Activated CD8-positive, alpha-beta memory T cell treated with anti-CD3 and anti-CD28 coated beads, Interleukin-2, amount 10 ng/mL, durations not matched to agents 7 days and 5 days (primary cell): ENCODE measurements at places on chromosomes 5 and 9. TPM values are rescaled to one million over a fixed set of nuclear protein-coding genes. Genes with fewer than 3 reads are reported as not detected.
A peak's percentile ranks its signal among the peaks of the same experiment; 100 is the strongest.

The ASTN2 gene
- total RNA-seq = 4.0 TPM

The FOXD4L4 gene
- not detected for total RNA-seq

The PCDHGA8 gene
- total RNA-seq = not detected

The TCOF1 gene
- 96.9 TPM for total RNA-seq

The AK8 gene
- 0.63 TPM for total RNA-seq

The FREM1 gene
- total RNA-seq = not detected

The EIF4EBP3 gene
- total RNA-seq = 9.0 TPM

DNA sequence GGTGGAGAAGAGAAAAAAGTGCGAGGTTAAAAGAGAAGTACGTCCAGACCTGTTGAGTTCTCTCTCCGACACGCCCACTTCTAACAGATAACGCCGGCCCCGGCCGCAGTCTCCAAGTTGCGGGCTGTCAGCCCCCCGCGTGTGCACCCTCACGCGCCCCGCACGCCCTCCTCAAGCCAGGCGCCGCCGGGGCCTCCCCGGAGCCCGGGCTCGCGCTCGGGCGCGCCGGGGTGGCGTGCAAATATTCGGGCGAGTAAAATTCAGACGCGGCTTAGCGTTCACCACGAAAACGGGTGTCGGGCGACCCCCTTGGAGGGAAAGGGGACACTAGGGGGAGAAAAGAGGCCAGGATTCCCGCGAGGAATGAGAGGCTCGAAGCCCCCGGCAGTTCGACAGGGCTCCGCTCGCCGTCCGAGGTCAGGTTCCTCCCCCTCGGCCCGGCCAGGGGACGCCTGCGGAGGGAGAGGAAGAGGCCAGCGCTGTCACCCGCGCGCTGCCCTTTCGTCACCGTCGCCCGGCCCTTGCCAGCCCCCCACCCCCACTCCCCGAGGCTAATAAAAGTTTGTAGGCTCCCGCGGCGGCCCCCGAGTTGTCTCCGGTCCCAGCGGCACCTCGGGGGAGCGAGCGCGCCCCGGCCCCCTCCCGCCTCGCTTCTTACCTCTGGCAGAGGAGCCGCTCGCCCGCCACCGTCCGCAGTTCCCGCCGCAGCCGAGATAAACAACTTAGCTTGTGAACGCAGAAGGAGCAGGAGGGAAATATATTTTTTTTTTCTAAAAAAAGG lies 743 bp downstream of the NR3C1 start:
- H3K4me3 ChIP-seq = peak overlapping the region; percentile 88
- H3K4me1 ChIP-seq = peaks cover 56% of the 10 kb centered on the region
- H3K27ac ChIP-seq = peak overlapping the region; percentile 80
- no peaks in the 10 kb centered on the region for H3K27me3 ChIP-seq

DNA sequence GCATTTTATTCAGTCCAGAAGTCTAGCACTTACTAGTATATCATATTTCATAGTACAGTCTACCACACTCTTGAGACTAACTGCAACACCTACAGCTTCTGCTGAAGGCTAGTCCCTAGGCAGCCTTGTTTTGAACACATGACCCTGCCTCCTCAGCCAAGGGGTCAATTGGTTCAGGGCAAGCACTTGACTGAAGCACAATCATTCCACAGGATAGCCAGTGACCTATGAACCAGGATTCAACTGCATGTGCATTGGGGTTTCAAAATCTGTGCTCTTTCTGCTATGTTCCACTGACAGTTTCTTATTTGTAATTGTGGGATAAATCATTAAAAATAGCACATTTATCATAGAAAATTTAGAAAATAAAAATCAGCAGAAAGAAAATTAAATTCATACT lies 186.8 kb downstream of the TMEM161B start:
- H3K4me1 ChIP-seq = no peaks in the 10 kb centered on the region
- no peak overlapping the region for H3K4me3 ChIP-seq
- no peak for DNase-seq
- H3K27me3 ChIP-seq = no peaks in the 10 kb centered on the region

DNA sequence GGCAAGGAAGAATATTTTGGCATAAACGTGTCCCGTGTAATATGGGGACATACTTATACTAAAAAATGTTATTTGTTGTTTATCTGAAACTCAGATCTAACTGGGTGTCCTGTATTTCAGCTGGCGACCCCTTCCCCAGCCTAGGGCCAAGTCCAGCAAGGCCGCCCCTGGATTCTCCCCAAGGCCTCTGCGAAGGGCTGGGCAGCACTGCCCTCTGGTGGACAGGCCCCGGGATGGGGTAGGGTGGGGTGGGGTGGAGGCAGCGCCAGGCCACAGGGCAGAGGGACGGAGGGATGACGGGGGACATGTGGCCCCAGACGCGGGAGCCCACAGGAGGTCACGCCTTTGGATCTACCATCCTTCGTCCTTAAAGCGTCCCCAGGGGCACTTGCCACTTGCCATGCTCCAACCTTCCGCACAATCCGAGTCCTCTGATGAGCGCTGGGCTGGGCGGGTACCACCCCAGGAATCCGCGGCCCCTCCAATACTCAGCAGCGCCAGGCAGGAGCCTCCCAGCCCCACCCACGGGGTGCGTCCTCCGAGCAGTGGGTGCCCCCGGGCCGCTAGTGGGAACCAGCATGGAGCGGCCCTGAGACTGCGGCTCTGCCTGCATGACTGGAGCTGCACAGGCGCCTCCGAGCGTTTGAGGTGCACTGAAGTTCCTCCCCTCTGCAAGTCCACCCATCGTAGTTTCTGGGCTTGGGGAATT lies 7.1 kb upstream of the AGPAT2 start:
- H3K36me3 ChIP-seq = no peaks in the 10 kb centered on the region
- H3K4me3 ChIP-seq = no peak overlapping the region
- H3K4me1 ChIP-seq = peaks cover 6% of the 10 kb centered on the region

- no peaks in the 10 kb centered on the region for H3K36me3 ChIP-seq
- no peak for DNase-seq
- no peaks in the 10 kb centered on the region for H3K4me1 ChIP-seq
- no peak overlapping the region for H3K27ac ChIP-seq
- H3K4me3 ChIP-seq = no peak overlapping the region
Measured at GRCh38 chr9:97518909-97519307, 17.4 kb downstream of the TMOD1 start.

GRCh38 chr9:137774775-137775386 lies 102.7 kb upstream of the CACNA1B start:
- H3K27ac ChIP-seq = no peak overlapping the region
- H3K4me3 ChIP-seq = no peak overlapping the region
- H3K36me3 ChIP-seq = peaks cover 18% of the 10 kb centered on the region
- H3K4me1 ChIP-seq = no peaks in the 10 kb centered on the region

- H3K4me1 ChIP-seq = peaks cover 56% of the 10 kb centered on the region
- no peak for DNase-seq
- H3K27ac ChIP-seq = no peak overlapping the region
Measured at GRCh38 chr5:80207832-80208231, 48.0 kb downstream of the SERINC5 start.

DNA sequence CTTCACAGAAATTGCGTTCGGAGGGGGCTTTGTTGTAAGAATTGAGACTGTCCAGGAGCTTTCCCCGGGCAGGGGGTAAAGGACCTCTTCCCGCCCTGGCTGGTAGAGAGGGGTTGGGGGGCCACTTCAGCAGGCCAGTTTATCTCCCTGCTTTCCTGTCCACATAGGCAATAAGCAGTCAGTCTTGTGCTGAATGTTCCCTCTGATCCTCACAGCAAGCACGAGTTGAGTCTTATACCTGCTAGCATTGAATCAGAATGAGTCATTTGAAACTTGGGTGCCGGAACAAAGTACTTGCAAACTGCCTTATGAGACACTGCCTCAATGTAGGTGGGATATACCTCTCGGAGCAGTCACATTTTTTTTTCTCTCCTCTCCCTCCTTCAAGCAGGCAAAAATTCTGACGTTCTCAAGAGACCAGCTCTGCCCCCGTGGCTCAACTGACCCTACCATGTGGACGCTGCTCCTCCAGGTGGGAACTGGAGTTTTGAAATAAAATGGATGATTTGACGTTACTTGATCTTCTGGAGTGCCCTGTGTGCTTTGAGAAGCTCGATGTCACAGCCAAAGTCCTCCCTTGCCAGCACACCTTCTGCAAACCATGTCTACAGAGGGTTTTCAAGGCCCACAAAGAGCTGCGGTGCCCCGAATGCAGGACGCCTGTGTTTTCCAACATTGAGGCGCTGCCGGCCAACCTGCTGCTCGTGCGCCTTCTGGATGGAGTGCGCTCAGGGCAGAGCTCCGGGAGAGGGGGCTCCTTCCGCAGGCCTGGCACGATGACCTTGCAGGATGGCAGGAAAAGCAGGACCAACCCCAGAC lies 1.3 kb downstream of the SH3RF2 start:
- peaks cover 73% of the 10 kb centered on the region for H3K27me3 ChIP-seq
- H3K4me3 ChIP-seq = no peak overlapping the region
- DNase-seq = peak; percentile 53
- peaks cover 32% of the 10 kb centered on the region for H3K4me1 ChIP-seq
- H3K36me3 ChIP-seq = no peaks in the 10 kb centered on the region

DNA sequence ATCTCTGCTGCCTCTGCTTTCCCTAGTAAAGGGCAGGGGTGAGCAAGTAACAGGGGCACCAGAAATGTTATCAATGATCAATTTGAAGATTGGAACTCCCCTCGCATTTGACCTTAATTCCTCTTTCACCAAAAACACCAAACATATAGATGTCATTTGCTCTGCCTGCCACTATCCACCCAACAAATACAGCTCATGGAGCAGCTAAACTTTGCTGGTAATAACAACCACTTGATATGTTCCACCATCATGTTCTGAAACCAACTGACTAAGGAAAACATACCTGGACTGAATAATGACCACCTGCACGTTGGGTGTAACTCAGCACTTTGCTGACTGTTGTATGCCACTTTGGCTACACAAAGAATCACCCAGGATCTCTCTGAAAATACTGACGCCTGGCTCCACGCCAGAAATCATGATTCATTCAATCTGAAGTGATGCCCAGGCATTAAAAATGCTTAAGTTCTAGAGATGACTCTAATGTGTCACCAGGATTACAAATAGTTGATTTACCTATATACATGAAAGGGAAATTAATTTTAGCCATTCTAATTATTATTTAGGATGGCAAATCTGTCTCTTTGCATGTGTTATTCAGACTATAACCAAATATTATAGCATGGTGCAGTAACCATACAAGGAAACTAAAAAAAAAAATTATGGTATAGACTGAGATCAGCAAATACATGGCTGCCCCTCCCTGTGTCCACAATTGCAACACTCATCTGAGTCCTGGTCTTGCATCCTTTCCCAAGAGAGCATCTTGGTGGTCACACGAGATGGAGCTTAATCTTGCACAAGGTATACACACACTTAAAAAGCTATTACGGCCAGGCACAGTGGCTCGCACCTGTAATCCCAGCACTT lies 43.1 kb upstream of the TTC39B start:
- H3K4me1 ChIP-seq = peaks cover 9% of the 10 kb centered on the region
- H3K36me3 ChIP-seq = no peaks in the 10 kb centered on the region
- H3K4me3 ChIP-seq = no peak overlapping the region
- no peaks in the 10 kb centered on the region for H3K27me3 ChIP-seq
- H3K27ac ChIP-seq = no peak overlapping the region

DNA sequence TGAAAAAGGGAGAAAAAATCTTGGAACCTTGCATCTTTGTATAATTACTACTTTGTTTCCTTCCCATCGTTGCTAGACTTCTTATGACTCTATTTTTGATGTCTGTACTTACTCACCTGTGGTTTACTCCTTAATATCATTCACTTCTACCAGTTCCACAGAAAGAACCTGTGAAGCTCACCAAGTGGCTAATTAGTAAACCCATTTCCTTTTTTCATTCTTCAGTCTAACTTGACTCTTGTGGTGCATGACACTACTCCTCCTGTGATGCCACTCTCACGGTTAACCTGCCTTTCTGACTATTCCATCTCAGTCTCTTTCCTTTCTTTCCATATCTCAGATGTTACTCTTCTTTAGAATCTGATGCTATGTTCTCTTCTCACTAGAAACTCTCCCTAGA lies 14.6 kb downstream of the RECK start:
- H3K36me3 ChIP-seq = no peaks in the 10 kb centered on the region
- no peak overlapping the region for H3K27ac ChIP-seq
- no peak for DNase-seq
- no peaks in the 10 kb centered on the region for H3K4me1 ChIP-seq
- H3K27me3 ChIP-seq = no peaks in the 10 kb centered on the region

DNA sequence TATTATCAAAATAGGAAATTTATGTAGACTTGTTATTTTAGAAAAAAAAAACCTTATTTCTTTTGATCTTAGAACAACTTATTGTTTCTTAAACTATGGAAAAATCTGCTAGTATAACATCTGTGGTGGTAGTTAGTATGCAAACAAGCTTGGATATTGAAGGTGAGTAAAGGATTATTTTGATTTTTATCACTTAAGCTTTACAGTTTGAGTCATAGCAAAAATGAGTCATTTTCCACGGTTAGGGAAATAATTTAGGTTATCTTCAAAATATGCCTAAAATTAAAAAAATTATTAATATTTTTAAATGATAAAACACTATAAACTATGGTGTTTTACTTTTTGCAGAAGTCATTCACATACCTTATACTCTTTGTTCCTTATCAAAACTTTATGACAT lies 107.2 kb upstream of the DHFR start:
- H3K4me3 ChIP-seq = no peak overlapping the region
- H3K4me1 ChIP-seq = peaks cover 41% of the 10 kb centered on the region
- peak overlapping the region; percentile 25 for H3K27ac ChIP-seq
- H3K27me3 ChIP-seq = no peaks in the 10 kb centered on the region

GRCh38 chr5:105773241-105773640 lies 1897.5 kb downstream of the EFNA5 start:
- no peaks in the 10 kb centered on the region for H3K27me3 ChIP-seq
- no peak overlapping the region for H3K4me3 ChIP-seq
- DNase-seq = no peak
- no peaks in the 10 kb centered on the region for H3K36me3 ChIP-seq

DNA sequence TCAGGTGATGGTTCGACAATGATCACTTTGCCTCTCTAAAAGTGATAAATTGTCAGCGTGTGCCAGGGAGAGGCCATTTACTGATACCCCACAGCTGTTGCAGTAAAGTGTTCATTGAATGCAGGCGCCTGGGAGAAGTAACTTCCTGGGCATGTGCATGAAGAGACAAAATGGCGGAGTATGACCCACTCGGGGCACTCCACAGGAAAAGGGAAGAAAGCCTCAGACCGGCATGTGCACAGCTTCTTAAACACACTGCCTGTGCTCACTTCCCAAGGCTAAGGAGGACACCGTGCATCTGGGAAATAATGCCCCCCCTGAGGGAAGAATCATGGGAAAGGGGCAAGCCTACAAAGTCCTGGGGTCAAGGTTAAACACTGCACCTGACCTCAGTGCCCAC lies 329.5 kb downstream of the ICE1 start:
- peaks cover 2% of the 10 kb centered on the region for H3K4me1 ChIP-seq
- H3K36me3 ChIP-seq = no peaks in the 10 kb centered on the region
- H3K27ac ChIP-seq = no peak overlapping the region
- no peak for DNase-seq
- peaks cover 2% of the 10 kb centered on the region for H3K27me3 ChIP-seq
- no peak overlapping the region for H3K4me3 ChIP-seq

GRCh38 chr9:1766042-1766441 lies 249.1 kb upstream of the SMARCA2 start:
- H3K27me3 ChIP-seq = peaks cover 8% of the 10 kb centered on the region
- no peaks in the 10 kb centered on the region for H3K4me1 ChIP-seq
- no peaks in the 10 kb centered on the region for H3K36me3 ChIP-seq
- H3K4me3 ChIP-seq = no peak overlapping the region
- no peak for DNase-seq
